HT1080 (cell line): ENCODE measurements at places on chromosomes 7 and 10. TPM values are rescaled to one million over a fixed set of nuclear protein-coding genes. Genes with fewer than 3 reads are reported as not detected.

GPR37 gene
- total RNA-seq: 0.79 and 0.80 TPM in 2 replicates

AZGP1 gene
- not detected in 2 replicates for total RNA-seq

CDCA7L gene
- total RNA-seq: 69.7 and 77.8 TPM in 2 replicates

REPIN1 gene
- total RNA-seq: 122 and 136 TPM in 2 replicates

PILRA gene
- total RNA-seq: 0.61 and 1.2 TPM in 2 replicates

AASS gene
- total RNA-seq: 6.9 and 10.7 TPM in 2 replicates

NOS3 gene
- 71.5 and 94.6 TPM in 2 replicates for total RNA-seq

OR2A5 gene
- not detected in 2 replicates for total RNA-seq

CROT gene
- 4.8 and 5.0 TPM in 2 replicates for total RNA-seq

DNA sequence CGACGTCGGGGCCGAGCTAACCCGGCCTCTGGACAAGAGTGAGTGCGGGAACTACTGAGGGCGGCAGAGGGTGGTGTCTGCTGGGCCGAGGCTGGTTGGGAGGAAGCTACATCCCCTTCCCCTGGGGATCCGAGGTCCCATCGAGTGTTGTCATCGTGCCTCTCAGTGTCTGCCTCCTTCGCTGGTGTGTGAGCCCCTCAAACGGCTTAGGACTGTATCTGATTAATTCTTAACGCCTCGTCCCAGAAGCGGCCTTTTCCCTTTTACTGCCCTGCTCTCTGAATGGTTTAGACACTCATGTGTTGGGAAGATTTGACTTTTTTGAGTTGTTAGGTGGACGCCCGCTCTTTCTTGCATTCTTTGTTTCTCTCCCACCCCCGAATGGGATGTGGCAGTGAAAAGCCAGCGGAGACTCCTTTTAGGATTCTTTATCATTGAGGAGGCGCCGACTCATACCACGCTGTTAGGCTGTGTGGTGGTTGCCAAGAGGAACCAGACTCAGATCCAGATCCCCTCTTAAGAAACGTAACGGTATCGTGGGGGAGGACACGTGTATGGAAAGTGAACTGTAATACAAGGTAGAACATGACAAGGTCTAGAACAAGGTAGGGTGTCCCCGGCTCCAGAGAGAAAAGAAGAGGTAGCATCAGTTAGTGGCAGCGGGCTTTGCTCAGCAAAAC, 631 bp downstream of the SUPV3L1 start:
- no peak for DNase-seq

DNA sequence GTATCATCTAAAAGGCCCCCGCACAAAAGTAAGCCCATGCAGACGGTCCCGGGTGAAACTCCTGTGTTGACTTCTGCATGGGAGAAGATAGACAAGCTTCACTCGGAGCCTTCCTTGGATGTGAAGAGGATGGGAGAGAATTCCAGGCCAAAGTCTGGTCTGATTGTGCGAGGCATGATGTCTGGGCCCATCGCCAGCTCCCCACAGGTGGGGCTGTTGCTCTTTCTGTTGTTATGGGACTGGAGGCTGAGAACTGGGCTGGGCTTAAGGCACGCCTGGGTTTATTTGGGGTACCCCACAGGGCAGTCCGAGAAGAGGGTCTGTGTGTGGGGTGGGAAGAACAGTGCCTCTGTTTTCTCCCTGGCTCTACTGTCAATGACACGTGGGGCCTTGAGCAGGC, 14.6 kb downstream of the MINDY4 start:
- no peak for DNase-seq

DNA sequence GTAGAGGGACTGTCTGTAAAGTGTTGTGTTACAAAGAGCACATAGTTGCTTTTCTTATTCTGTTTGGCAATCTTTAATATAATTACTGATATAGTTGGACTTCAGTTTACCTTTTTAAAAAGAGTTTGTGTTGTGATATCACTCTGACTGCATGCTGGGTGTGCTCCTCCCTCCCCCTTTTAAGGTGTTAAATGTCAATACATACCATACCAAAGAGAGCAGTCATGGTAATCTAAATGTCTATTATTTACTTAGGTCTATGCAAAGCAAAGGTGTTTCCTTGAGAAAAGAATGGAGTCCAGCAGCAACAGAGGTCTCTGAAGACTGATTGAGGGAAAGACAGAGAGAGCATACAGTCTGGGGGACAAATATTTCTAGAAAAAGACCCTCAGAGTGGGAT, 275.1 kb upstream of the NRP1 start:
- DNase-seq: no peak

- DNase-seq: peak; percentile 91
Observed at GRCh38 chr10:29636178-29636577, 1.4 kb upstream of the SVIL start.

GRCh38 chr10:92640107-92640506, 47.2 kb downstream of the KIF11 start:
- no peak for DNase-seq

GRCh38 chr10:75294518-75294865, 58.7 kb upstream of the COMTD1 start:
- no peak for DNase-seq

DNA sequence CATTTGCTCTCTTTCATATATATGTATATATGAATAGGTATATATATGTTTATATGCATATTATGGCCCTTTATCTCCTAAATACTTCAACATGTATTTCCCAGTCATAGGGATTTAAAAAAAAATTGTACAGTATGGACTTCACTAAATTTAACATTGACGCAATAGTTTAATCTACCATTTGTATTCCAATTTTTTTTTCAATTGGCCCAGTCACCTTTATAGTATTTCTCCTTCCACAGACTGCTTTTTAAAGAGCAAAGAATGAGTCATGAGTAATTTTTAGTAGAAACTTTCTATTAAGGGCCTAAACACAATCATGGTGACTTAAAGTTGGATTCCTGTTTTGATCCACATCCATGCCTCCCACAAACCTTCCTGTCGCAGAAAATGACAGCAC, 20.5 kb downstream of the CCSER2 start:
- DNase-seq: peak; percentile 72

- DNase-seq: peak; percentile 98
Observed at GRCh38 chr7:28037220-28038010, 143.2 kb downstream of the JAZF1 start.

DNA sequence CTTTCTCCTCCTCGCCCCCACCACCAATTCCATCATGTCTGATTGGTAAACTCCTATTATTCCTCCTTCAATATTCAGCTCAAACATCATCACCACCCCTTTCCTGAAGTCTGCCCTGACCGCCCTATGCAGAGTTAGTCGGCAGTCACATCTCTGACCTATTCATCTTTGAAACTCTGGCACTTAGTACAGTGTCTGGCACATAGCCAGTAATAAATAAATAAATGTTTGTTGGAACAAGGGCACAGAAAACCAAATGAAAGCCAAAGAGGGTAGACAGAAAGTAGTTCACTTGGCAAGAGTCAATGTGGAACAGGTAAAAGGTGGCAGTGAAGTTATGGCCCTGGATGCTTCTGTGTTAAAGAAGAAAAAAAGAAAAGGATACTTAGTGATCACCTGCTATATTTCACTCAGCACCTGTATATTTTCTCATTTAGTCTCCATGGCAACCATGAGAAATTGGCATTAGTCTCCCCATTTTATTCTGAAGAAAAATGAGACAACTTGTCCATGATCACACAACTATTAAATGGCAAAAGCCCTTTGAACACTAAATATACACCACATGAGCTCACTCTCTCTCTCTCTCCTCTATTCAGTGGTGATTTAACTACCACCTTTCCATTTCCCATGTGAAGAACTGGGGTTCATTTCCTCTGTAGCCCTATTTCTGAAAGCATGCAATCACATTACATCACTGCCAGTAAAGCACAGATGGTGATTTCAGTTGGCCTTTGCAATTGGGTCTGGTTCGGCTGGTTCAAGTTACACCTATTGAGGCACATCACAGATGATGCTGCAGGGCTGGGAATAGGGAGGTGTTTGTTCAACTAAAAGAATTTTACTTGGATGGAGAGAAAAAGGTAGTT, 25.3 kb downstream of the CHCHD3 start:
- no peak for DNase-seq

DNA sequence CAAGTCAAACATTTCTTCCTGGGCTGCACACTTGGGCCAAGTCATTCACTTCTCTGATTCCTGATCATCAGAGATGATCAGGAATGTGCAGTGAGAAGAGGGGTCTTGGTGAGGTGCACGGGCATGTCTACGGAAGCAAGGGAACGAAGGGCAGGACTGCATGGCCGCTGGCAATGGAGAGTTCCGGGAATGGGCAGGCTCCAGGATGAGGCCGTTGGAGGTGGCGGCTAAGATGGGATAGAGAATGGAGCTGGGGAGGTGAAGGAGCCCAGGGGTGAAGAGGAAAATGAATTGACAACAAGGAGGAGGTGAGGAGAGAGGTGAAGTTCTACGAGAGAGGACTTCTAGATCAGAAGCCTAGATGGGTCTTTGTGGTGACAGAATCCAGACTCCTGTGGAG, 260.0 kb downstream of the GRID1 start:
- DNase-seq: no peak

- peak; percentile 63 for DNase-seq
Observed at GRCh38 chr7:42272793-42273665, 36.0 kb upstream of the GLI3 start.

DNA sequence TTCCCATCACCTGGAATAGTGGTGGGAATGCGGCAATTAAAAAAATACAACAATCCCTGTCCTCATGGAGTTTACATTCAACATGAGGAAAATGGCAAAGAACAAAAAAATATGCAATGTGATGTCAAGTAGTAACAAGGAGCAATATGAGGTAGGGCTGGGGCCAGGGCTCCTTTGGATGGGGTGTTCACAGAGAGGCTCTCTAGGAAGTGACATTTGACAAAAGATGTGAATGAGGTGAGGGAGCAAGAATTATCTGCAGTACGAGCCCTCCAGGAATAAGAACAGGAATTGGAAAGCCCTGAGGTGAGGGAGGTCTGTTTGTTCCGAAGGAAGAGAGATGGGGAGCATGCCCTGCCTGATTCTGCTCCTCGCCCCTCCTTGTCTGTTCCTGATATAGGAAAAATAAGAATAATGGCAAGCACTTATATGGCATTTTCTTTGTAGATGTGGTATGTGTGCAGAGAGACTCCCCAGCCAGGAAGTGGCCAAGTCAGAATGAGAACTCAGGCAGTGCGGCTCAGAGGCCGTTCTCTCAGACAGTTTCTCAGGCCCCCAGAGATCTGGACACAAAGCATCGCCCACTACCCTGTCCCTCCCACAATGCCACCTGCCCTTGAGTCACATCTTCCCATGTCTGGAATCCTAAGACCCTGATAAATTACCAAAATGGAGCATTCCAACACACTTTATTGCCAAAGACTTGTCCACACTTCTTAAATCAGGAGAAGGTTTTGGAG, 105.6 kb downstream of the APBB1IP start:
- DNase-seq: no peak

DNA sequence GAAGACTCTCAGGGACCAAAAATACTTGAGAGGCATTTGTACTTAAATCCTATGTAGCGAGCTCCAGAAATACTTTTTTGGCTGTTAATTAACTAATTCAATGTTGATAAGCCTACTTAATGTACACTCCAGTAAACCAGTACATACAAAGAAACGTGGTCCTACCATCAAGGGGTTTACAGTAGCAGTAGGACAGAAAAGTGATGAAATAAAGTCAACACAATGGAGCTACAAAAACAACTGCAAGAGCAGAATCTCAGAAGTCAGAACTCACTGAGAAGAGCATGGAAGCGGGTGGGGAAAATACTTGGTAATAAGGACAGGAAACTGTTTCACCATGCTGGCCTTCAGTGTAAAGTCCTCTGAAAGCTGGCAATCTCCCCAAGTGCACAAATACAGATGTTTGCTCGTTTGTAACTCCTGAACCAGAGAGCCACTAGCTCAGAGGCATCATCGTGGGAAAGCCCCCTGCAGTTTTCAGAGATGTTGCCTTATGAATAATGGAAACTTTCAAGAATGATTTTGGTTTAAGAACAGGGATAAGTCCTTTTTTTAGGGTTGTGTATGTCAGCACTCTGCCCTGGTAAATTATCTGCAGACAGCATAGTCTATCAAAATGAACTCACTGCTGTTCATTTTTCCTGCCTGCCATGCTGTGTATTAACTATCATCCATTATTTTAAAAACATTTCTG, 233.2 kb downstream of the SORCS1 start:
- DNase-seq: no peak

DNA sequence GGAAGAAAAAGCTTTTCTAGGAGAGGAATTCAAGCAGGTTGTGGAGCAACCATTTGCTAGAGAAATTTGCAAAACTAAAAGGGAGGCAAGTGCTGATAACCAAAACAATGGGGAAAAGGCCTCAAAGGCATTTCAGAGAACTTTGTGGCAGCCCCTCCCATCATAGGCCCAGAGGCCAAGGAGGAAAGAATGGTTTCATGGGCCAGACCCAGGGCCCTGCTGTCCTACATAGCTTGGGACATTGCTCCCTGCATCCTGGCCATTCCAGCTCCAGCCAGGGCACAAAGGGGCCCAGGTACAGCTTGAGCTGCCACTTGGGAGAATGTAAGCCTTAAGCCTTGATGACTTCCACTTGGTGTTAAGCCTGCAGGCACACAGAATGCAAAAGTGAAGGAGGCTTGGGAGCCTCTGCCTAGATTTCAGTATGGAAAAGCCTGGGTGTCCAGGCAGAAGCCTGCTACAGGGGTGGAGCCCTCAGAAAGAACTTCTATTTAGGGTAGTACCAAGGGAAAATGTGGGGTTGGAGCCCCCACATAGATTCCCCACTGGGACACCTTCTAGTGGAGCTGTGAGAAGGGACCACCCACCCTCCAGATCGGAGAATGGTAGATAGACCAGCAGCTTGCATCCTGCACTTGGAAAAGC, 91.2 kb downstream of the RALA start:
- no peak for DNase-seq

DNA sequence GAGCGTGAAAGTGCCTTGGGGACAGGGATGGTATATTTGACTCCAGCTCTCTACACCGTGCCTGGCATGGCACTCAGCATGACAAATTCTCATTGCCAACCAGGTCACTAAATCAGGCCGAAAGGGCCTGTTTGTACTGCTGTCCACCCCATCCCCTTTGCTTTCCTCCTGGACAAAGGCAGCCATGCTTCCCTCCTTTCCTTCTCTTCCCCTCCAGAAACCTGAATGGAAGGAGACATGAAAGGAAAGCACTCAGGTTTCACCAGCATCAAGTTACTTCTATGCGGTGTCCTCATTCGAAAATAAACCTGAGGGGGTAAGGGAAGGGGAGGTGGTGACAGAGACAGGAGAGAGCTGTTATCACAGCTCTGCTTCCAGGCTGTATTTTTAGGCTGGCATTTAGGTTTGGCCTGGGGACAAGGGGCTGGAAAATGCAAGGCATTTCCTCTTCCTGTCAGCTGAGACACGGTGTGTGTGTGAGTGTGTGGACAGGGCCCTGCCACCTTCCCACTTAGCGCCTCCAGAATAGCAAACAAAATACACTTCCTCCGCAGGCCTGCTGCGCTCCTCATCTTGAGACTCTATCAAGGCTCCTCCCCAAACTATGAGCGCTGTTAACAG, 79.9 kb upstream of the COL13A1 start:
- peak; percentile 34 for DNase-seq

- no peak for DNase-seq
Observed at GRCh38 chr7:107837145-107837512, 34.1 kb upstream of the SLC26A3 start.

- DNase-seq: peak; percentile 61
Observed at GRCh38 chr7:131370523-131370968, 42.9 kb downstream of the MKLN1 start.

GRCh38 chr7:127655720-127656119, 3.7 kb downstream of the SND1 start:
- DNase-seq: no peak

GRCh38 chr7:2616387-2617324, 15.1 kb upstream of the TTYH3 start:
- no peak for DNase-seq

GRCh38 chr10:30160271-30160982, 101.0 kb upstream of the JCAD start:
- DNase-seq: no peak
